ENCODE measurements at places on chromosomes 1 and 21.
A peak's percentile ranks its signal among the peaks of the same experiment; 100 is the strongest.

DNA sequence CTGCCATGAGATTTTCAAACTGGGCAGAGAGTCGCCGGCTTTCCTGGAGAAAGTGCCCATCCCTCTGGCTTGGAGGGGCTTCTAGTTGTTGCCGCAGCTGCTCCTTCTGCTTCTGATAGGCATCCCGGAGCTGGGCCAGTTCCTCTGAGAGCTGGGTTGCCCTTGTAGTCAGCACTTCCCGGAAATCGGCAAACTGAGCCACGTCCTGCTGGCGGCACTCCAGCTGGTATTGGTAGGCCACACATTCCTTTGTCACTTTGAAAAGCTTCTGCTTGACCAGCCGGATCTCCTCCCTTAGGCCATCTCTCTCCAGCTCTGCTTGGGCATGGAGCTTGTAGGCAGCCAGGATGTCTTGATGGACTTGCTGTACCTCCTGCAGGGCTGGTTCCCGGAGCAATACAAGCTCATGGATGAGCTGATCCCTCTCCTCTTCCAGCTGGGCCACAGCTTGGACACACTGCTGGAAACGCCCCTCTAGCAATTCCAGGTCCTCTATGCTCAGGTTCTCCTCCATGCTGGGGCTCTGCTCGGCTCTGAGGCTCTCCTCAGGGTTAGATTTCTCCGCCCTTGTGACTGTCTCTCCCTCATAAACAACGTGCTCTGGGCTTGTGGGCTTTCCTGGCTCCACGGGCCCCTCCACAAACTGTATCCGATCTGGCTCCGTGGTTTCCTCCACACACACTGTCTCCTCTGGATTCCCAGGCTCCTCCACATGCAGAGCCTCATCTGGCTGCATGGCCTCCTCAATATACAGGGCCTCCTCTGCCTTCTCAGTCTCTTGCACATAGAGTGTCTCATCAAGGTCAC is 7.3 kb downstream of the SYNC start:
- DNase-seq = peak; percentile 45

DNA sequence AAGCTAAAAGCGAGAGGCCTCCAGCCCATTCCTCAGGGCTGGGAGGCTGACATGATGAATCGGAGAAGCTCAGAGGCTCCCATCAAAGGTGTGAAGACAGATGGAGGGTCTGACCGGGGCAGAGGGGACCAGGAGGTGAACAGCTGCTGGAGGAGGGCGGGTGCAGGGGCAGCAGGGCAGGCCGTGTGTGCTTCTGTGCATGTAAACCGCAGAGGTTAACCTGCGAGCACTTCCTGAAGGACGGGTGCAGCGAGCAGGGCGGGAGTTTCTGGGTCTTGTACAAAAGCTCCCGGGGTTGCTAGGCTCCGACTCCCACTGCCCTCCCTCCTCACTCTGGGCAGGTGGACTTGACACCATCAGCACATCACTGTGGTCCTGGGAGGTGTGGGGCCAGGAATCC is 75.2 kb downstream of the PAX7 start:
- no peak for DNase-seq

DNA sequence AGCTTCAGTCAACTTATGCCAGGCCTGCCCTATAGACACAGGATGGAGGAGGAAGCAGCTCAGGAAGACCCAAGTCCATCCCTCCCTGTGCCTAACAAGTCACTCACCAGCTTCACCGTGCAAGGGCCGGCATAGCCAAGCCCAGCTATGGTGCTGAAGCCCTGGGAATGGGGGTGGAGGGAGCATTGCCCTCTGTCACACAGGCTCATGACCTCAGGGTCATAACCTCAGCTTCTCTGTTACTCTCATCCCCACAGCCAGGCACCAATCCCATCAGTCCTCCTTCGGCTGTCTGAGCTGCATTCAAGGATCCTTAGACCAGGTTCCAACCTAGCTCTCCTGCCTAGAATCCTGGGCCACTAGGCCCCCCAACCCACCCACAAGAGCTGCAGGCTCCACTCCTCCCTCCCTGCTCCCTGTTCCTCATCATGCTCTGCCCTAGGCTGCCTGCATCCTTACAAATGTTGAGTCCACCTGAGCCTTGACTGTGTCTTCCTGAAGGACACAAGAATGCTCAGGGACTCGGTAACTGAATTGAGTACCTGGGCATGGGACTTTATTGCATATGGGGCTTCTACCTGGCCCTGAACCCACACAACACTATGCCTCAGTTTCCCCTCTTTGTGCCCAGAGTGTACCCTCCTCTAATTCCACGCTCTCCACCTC is 1.7 kb downstream of the CD244 start:
- DNase-seq = no peak

DNA sequence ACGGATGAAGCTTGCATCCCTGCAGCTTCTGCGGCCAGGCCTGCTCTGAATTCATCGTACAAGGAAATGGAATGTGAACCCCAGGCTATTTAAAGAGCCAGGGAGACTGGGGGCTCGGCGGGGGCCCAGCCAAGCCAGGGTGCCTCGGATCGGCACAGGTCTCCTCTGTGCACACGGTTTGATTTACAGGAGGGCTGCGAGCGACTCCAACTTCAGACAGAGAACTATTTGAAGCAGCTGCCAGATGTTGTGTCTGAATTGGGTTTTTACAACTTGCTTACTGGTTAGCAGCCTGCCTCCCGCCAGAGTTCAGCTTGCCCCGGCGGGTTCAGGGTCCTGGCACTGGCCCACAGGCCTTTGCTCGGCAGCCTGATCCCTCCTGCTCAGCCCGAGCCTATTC is 83.2 kb downstream of the SPSB1 start:
- no peak for DNase-seq

DNA sequence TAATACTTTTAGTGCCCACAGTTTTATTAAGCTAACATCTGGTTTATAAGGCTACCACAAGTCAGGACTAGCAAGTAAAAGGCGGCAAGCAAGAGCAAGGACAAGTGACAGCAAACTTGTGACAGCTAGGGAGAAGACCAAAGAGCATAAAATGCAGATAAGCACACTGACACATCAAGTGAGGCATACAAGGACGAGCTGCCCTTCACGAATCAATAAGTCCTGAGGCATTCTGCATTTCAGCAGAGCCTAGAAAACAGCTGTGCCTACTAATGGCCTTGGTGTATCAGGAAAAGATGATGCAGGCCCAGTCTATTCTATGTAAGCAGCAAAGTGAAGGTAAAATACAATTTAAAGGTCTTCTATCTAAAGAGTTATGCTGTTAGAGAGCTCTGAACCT is 74.8 kb downstream of the KRTAP19-8 start:
- DNase-seq = no peak

DNA sequence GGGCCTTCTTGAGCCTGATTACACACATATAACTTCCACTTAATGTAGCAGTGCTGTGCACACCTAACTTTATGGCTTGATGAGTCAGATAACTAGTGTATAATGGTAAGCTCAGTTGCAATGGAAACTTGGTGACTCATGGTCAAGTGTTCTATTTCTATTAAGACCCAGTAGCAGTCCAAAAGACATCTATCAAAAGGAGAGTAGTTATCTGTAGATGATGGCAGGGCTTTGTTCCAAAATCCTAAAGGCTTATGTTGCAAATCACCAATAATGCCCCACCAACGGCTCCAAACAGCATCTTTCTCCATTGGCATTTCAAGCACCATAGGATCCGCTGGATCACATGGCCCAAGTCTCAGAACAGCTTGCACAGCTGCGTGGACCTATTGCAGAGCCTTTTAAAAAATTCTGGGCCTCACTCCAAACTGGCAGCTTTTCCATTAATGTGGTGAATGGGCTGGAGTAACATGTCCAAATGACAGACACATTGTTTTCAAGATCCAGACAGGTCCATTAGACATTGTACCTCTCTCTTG is 566.8 kb upstream of the USP24 start:
- peak; percentile 32 for DNase-seq

DNA sequence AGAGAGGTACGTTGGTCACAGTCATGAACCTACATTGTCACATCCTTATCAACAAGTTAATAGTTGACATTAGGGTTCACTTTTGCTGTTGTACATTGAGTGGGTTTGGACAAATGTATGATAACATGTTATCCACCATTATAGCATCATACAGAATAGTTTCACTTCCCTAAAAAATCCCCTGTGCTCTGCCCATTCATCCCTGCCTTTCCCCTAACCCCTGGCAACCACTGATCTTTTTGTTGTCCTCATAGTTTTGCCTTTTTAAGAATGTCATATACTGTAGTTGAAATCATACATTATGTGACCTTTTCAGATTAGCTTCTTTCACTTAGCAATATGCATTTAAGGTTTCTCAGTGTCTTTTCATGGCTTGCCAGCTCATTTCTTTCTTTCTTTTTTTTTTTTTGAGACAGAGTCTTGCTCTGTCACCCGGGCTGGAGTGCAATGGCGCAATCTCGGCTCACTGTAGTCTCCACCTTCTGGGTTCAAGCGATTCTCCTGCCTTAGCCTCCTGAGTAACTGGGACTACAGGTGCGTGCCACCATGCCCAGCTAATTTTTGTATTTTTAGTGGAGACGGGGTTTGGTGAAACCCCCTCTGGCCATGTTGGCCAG is 50.6 kb downstream of the UCK2 start:
- DNase-seq = no peak

GRCh38 chr1:155061381-155062150 is 2.0 kb upstream of the EFNA4 start:
- peak; percentile 89 for DNase-seq

Measured in right hindlimb (tissue), 1 donor.